ENCODE measurements at places on chromosomes 6 and 20.

- H3K36me3 ChIP-seq: no peaks in the 10 kb centered on the region
- H3K4me3 ChIP-seq: no peak overlapping the region
- no peaks in the 10 kb centered on the region for H3K27me3 ChIP-seq
Measured at GRCh38 chr6:53119772-53120409, 28.8 kb downstream of the GCM1 start.

DNA sequence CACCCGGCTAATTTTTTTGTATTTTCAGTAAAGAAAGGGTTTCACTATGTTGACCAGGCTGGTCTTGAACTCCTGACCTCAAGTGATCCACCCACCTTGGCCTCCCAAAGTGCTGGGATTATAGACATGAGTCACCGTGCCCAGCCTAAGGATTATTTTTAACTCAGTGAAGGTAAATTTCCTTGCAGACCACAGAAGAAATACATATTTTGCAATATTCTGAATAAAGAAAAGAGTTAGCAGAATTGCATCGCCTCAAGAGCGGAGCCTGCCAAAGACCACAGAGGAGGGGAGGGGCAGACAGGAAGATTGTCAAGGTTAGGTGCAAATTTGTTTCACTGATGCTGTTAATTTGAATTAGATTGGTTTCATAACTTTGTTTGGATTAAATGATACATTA is 47.4 kb downstream of the SOD2 start:
- H3K27ac ChIP-seq: no peak overlapping the region
- DNase-seq: no peak
- H3K36me3 ChIP-seq: no peaks in the 10 kb centered on the region
- no peak overlapping the region for H3K4me3 ChIP-seq
- no peaks in the 10 kb centered on the region for H3K4me1 ChIP-seq

DNA sequence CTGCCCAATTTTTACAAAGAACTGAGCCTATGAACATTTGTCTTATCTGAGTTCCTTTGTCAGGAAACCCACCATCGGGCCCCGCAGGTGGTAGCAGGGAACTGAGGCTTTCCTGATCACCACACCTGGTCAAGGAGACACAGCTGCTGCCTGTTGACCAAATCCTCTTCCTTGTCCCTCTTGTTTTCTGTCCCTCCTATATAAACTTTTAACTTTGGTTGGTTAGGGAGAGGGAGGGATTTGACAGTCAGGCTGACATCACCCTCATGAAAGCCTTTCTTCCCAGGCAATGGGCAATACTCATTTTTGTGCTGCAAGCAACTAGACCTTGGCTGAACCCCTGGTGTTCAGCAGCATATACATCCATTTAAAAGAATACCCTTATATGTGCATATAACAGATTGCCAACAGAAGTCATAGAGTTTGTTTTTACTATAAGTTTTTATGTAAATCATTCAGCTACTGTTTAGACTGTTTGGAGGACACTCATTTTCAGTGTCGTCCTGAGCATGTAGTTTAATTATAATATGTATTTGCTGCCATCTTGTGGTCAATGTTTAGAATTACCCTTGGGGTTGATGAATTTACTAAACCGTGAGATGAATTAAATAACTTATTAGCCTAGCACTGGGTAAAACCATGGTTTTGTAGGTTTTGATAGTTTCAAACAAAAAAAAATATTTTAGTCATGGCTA is 17.0 kb downstream of the CRISP1 start:
- no peaks in the 10 kb centered on the region for H3K27me3 ChIP-seq
- H3K27ac ChIP-seq: no peak overlapping the region
- H3K4me3 ChIP-seq: no peak overlapping the region
- DNase-seq: peak; percentile 85

- H3K36me3 ChIP-seq: no peaks in the 10 kb centered on the region
- H3K27me3 ChIP-seq: no peaks in the 10 kb centered on the region
- no peak overlapping the region for H3K27ac ChIP-seq
- no peak overlapping the region for H3K4me3 ChIP-seq
- H3K4me1 ChIP-seq: no peaks in the 10 kb centered on the region
Measured at GRCh38 chr20:44761423-44761822, 15.8 kb downstream of the KCNK15 start.

- H3K27me3 ChIP-seq: no peaks in the 10 kb centered on the region
- H3K4me1 ChIP-seq: no peaks in the 10 kb centered on the region
- no peak overlapping the region for H3K27ac ChIP-seq
- no peak for DNase-seq
- H3K36me3 ChIP-seq: no peaks in the 10 kb centered on the region
Measured at GRCh38 chr6:85887461-85887860, 244.8 kb upstream of the SYNCRIP start.

- no peak overlapping the region for H3K27ac ChIP-seq
- no peak for DNase-seq
- peaks cover 4% of the 10 kb centered on the region for H3K27me3 ChIP-seq
- no peaks in the 10 kb centered on the region for H3K36me3 ChIP-seq
- H3K4me1 ChIP-seq: no peaks in the 10 kb centered on the region
Measured at GRCh38 chr6:84718038-84718955, 46.1 kb downstream of the TBX18 start.

All from hepatocyte (in vitro differentiated cells).